ENCODE measurements at places on chromosomes 6 and 20.

DNA sequence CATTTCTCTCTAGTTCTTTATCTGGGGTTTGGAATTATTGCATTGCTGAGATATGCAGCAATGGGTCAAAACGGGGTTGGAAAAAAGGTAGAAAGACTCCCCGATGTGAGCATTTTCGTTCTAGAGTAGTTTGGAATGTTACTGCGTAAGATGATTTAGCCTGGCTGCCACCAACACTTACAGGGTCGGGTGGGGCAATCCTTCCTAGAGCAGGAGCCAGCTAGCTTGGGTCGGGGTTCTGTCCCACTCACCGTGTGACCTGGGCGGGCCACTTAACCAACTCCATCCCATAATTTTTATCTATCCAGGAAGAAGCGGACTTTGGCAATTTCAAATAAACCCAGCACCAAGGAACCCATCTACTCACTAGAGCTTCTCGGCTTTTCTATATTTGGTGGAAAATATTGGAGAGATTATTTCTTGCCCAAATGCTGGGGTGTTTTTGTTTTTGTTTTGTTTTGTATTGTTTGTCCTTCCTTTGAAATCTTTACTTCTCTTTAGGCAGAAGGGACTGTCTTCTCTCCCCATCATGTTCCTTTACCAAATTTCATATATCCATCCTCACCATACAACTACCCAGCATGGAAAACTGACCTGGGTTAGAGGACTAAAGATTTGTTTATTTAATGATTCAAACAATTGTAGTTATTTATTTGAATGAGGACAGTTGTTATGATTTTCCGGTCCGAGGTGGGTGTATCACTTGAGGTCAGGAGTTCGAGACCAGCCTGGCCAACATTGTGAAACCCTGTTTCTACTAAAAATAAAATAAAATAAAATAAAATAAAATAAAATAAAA is 72.4 kb downstream of the GPX5 start:
- no peak for DNase-seq

- no peak for DNase-seq
Measured at GRCh38 chr6:27279513-27280063, 32.1 kb downstream of the PRSS16 start.

DNA sequence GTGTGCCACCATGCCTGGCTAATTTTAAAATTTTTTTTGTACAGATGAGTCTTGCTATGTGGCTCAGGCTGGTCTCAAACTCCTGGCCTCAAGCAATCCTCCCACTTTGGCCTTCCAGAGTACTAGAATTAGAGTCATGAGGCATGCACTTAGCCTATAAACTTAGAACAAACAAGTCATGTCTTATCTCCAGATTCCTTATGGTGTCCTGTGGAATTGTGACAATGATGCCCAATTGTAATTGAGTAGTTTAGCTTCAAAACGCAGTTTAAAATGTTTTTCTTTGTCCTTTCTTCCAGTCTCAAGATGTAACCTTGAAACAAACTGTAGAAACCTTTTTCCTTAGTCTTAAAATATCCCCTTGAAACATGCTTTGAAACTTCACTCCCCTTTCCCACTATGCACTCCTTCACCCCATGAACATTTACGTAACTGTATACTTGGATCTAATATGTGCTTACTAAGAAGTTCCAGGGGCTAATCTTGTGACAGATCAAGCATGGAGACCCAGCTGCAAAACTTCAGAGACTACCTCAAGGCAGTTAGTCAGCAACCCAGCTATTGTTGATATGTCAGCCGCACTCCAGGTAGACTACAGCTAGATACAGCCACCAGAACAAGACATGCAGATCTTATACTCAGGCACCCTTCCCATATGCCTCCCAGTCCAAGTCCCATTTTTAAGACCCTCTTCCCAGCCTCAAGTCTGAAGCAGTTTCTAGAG is 46.2 kb downstream of the MAN1A1 start:
- no peak for DNase-seq

DNA sequence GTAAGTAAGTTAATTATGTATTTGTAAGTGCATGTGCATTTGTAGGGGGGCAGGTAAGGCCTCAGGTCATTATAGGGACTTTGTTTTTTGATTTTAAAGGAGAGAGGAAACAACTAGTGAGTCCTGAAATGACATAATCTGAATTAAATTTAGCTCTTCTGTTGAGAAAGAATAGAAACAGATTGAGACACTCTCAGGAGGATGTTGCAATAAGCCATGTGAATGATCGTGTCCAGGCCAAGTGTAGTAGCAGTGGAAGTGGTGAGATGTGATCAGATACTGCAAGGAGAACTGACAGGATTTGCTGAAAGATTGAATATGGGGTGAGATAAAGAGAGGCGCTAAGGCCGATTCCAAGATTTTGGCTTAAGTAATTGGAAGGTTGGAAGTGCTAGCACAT is 2.6 kb upstream of the CENPW start:
- DNase-seq: peak; percentile 20

DNA sequence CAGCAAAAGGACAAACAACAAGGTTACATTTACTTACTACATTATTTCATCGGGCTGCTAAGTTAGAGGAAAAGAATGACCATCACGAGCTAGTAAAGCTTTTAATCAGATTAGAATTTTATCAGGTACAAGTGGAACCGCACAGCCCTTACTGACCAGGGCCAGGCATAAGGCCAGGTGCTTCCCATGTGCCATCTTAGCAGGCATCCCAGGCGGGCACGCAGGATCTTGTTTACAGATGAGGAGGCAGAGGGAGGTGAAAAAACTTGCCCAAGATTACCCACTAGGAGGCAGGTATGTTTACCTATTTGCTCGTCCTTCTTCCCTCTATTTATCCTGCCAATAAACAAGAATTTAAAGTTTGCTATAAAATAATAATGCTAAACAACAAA is 10.7 kb downstream of the EZR start:
- no peak for DNase-seq

GRCh38 chr6:31070711-31071197 is 41.6 kb downstream of the C6orf15 start:
- DNase-seq: no peak

- peak; percentile 22 for DNase-seq
Measured at GRCh38 chr20:5056801-5057599, 55.7 kb upstream of the SLC23A2 start.

GRCh38 chr6:3250231-3250675 is 8.5 kb upstream of the PSMG4 start:
- DNase-seq: no peak

GRCh38 chr6:45377043-45377553 is 636 bp downstream of the SUPT3H start:
- DNase-seq: no peak

GRCh38 chr6:37799263-37799644 is 20.3 kb upstream of the ZFAND3 start:
- no peak for DNase-seq

DNA sequence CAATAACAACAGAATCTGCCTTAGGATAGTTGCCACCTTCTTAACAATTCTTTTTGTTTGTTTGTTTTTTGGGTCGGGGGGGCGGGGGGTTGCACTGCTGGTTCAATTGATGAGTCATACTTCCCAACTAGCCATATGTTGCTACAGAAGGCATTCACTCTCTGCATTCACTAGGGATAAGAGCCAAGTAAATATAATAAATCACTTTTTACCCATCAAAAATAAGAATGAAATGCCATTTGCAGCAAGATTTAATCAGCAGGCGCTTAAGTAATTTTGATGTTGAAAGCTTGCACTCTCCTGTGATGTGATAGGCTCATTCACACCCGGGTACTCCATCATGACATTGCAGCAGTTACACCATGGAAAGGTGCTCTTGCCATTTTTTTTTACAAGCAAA is 209.8 kb downstream of the HIVEP2 start:
- no peak for DNase-seq

GRCh38 chr6:96927660-96928059 is 3.1 kb downstream of the KLHL32 start:
- DNase-seq: no peak

GRCh38 chr6:39428152-39428551 is 105.7 kb upstream of the KCNK16 start:
- DNase-seq: peak; percentile 64

- no peak for DNase-seq
Measured at GRCh38 chr20:49523767-49524360, 41.4 kb upstream of the KCNB1 start.

DNA sequence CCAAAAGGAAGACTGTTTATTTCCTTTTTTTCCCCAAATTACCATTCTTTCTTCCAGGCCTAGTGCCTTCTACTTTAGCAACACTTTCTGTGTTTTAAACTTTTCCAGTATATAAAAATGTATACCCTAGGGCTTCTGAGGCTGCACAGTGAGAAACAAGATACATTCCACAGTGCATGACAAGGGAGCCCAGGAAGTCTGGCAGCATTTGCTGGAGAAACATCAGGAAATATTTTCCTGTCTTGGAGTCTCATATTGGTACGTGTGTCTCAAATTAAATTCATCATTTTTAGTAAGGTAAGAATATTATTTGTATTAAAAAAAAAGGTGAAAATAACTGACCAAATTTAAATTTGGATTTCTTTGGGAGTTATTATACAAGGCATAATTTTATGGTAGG is 662.6 kb downstream of the RFPL4B start:
- no peak for DNase-seq

DNA sequence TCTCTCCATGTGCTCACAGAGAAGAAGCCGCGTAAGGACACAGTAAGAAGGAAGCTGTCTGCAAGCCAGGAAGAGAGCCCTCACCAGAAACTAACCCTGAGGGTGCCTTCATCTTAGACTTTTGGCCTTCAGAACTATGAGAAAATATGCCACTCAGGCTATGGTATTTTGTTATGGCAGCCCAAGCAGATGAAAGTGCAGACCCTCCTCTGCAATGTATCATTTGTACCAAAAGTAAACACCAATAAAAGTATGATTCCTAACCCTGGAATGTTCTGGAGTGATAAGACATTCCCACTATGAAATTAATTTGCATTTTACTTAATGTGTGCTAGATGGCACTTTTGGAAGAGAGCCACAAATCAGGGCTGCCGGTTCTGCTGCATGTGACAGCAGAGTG is 594.3 kb downstream of the UTRN start:
- DNase-seq: no peak

GRCh38 chr20:21516861-21517565 is 3.1 kb upstream of the NKX2-2 start:
- no peak for DNase-seq

GRCh38 chr6:167394820-167395219 is 69.9 kb downstream of the TTLL2 start:
- no peak for DNase-seq

DNA sequence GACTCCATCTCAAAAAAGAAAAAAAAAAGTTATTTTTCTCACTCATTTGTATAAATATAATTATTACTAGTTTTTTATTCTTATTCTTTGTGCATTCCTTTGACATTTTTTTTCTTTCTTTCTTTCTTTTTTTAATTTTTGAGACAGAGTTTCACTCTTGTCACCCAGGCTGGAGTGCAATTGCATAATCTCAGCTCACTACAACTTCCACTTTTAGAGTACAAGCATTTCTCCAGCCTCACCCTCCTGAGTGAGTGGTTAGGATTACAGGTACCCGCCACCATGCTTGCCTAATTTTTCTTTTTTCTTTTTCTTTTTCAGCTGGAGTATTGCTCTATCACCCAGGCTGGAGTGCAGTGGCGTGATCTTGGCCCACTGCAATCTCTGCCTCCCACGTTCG is 51.4 kb upstream of the JARID2 start:
- DNase-seq: no peak

DNA sequence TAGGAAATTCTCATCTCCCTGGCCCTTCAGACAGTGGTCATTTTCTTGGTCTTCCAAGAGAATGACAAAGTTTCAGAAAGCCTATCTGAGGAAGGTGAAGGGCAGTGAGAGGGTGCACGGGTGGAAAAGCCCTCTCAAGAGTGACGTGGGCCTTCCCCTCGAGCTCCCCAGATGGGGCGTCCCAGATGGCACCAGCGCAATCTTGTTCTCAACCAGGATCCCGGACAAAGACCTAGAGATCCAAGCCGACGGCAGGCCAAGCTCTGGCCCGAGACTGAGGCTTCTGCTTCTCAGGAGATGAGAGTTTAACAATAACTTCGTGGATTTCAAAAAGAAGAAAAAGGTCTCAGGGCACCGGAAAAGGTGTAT is 797 bp upstream of the ZNF133 start:
- no peak for DNase-seq

- peak; percentile 65 for DNase-seq
Measured at GRCh38 chr6:161228921-161229591, 44.8 kb downstream of the AGPAT4 start.

- DNase-seq: peak; percentile 99
Measured at GRCh38 chr6:138028893-138029292, 78.3 kb downstream of the PERP start.

DNA sequence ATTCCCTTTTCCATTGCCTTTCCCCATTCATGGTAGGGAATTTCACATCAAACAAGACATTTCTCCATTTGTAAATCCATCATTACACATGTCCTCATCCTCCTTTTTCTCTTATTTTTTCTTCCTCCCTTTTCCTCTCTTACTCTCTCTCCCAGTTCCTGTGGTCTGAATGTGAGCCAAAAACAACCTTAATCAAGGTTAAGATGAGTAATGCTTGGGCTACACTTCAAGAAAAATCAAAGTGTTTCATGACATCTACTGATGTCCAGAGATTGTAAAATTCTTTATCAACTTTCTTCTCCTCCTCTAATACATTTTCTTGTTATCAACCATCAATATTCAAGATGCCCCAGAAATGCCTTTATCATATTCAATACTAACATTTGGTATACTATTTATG is 208.0 kb upstream of the PRND start:
- DNase-seq: no peak

DNA sequence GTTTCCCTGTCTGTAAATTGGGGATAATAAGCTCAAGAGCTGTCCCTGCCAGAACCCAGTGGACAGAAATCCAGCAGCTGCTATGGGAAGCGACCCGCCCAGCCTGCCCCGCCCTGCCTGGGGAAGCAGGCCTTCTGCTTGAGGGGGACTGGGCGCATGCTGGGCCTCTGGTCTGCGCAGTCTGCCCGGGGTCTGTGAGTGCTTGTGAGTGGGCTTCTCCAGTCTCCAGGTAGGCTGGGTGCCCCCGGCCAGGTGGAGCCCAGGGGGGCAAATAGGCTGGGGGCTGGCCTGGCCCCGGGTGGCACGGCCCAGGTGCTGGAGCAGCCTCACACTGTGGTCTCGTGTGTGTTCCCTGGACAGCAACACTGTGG is 648 bp upstream of the RBBP8NL start:
- no peak for DNase-seq

DNA sequence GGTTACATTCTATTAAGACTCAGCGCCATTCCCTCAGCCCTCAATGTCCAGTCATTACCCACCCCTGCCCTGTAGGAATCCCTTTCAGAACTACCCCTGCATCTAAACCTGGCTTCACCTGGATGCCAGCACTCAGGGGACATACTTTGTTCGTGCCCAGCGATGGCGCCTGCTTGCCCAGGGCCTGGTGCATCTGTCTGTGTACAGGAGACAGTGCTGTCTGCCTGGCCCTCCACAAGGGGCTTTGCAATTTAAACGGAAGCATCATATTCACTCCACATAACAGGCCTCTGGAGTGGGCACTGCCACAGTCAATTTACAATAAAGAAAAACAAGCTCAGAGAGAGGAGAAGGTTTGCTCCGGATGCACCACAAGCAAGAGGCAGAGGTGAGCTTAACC is 4.6 kb downstream of the RSPO4 start:
- no peak for DNase-seq
